ENCODE measurements at places on chromosomes 6 and 20.
A peak's percentile ranks its signal among the peaks of the same experiment; 100 is the strongest.

- no peak for DNase-seq
Observed at GRCh38 chr20:63855363-63856097, 5.8 kb upstream of the ABHD16B start.

DNA sequence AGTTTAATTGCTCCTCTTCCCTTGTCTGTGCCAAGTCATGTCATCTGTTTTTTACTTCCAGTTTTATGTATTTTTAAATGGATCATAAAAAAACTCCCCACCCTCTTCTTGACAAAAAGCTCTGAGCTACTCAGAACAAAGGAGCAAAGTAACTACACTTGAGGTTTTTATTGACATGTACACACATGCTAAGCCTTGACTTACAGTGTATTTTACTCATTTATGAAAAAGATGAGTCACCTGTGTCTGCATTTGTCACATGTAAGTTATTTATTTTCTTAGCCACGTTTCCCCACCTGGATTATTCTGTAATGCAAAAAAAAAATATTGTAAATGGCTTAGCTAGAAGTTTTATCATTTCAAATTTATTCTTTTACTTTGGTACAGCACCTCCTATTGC, 628.8 kb upstream of the SLC35B3 start:
- peak; percentile 1 for DNase-seq

DNA sequence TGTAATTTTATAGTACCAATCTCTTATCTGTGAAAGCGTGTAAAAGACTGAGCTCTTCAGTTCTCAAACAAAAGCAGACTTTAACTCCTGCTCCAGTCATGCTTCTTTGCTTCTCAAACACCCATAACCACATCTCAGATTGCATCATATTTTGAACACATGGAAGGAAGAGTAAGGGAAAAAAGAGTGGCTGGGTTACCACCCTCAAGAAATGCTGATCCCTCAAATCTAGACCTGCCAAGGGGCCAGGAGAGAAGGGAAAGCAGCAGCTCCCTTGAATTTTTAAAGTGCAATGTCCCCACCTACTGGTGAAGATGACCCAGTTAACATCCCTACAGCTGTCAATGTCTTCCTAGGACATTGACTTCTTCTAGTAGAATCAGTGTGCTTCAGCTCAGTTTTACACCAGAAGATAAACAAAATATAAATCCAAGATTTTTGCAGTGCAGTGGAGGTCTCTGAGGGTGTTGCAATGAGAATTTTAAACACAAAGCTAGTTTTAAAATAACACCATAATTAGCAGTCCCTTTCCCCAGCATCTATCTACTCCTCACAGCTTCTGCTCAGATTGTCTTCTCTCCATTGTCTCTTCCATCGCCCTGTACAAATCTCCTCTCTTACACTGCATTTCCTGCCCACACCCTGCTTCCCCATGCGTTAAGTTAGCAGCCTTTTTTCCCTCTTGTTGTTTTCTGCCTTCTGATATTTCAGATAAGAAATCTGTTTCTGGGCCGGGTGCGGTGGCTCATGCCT, 22.6 kb upstream of the HLA-DQB2 start:
- peak; percentile 76 for DNase-seq

GRCh38 chr6:139625081-139625939, 250.9 kb upstream of the CITED2 start:
- DNase-seq: no peak

DNA sequence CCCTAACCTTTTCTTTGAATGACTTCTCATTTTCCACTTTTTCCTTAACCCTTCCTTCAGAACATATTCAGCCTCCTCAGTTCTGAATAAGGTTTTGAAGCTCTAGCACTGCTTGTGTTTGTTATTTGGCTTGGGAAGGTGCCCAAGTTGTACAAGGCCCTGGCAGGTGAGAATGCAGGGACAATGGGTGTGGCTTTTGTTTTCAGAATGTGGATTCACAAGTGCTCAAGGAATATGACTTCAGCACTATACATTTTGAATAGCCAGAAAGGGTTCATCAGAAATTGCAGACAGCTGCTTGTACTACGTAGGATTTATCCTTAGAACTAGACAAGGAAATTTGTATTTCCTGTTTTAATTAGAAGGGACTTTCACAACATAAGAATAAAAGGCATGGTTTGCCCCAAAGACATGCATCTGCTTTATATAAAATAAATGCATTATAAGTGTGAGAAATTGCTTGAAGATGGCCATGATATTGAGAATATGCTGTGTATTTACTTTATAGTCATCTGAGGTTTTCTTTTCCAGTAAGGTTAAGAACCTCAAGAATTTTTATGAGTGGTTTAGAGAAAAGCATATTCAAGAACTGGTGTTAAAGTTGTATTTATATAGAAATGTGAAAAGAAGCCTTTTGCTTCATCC, 29.3 kb upstream of the PRDM1 start:
- DNase-seq: no peak

DNA sequence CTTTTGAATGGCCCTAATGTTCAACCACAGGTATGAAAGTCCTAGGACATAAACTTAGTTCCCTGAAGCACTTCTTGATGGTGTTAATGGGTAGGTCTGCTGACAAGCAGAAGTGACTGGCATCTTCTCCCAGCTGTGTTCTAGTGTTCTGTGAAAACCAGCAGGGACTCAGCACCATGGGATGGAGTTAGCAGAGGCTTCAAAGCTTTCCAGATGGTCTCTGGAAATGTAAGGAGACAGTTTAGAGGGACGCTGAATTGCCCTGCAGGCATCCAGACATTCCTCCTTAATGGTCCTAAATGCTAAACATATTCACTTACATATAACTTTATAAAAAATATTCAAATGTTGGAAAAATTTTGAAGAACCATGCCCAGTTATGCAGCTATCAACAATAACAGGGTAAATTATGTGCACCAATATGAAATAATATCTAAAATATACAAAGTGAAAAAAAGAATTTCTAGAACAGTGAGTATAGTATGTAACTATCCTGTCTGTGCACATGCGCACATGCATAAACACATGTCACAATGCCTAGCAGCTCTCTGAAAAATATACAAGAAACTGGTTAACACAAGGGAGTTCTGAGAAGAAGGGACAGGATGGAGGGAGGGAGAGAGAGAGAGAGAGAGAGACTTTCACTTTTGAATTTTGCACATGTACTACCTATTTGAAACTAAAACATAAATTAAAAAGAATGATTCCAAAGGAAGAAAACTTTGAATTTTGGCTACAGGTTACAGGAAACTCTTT, 87.2 kb downstream of the PRDM1 start:
- no peak for DNase-seq

- no peak for DNase-seq
Observed at GRCh38 chr6:105824732-105825131, 261.4 kb upstream of the PRDM1 start.

- DNase-seq: no peak
Observed at GRCh38 chr20:40632346-40632976, 56.6 kb downstream of the MAFB start.

DNA sequence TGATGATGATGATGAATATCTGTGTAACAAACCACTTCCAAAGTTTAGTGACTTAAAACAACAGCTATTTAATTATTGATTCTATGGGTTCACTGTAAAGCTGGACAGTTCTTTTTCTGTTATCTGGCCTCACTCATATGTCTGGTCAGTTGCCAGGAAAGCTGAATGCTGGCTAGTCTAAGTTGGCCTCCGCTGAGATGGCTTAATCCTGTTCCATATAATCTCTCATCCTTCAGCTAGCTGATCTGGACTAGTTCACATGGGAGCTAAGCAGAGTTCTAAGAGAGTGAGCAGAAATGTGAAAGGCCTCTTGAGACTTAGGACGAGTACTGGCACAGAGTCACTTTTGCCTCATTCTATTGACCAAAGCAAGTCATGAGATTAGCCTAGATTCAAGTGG, 334.7 kb upstream of the FLRT3 start:
- DNase-seq: no peak

- no peak for DNase-seq
Observed at GRCh38 chr6:90467546-90467945, 119.3 kb downstream of the MAP3K7 start.

GRCh38 chr6:132084811-132085509, 133.8 kb upstream of the CCN2 start:
- no peak for DNase-seq

DNA sequence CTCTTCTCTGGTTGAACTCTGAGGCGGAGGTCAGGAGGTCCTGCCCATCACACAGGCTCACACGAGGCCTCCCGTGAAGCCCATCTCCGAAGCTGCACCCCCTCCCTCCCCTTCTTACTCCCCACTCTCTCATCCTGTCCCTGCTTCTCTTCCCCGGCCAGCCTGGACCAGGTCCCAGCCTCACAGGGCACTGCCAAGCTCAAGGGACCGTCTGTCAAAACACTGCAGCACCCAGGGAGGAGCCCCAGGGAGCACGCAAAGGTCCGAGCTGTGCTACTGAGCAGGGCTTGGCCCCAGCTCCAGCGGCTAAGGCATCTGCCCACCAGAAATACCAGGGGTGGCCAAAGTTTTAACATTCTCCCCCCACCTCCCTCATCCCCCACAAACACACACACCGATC, 70.0 kb downstream of the PSMG4 start:
- DNase-seq: no peak

GRCh38 chr6:166719019-166719418, 92.0 kb upstream of the RPS6KA2 start:
- no peak for DNase-seq

GRCh38 chr20:60529149-60529548, 570.9 kb downstream of the CDH26 start:
- DNase-seq: no peak

DNA sequence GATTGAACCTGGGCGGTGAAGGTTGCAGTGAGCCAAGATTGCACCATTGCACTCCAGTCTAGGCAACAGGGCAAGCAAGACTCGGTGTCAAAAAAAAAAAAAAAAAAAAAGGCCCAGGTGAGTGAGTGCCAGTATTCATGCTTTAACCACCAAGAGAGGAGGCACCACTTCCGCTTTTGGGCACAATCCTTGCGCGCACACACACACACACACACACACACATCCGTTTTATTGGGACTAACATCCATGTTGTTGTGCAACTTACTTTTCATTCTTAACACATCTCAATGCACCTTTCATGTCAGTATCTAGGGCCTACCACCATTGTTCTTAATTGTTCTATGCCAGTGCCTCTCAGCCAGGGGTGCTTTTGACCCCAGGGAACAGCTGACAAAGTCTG, 263.0 kb downstream of the CDC5L start:
- no peak for DNase-seq

DNA sequence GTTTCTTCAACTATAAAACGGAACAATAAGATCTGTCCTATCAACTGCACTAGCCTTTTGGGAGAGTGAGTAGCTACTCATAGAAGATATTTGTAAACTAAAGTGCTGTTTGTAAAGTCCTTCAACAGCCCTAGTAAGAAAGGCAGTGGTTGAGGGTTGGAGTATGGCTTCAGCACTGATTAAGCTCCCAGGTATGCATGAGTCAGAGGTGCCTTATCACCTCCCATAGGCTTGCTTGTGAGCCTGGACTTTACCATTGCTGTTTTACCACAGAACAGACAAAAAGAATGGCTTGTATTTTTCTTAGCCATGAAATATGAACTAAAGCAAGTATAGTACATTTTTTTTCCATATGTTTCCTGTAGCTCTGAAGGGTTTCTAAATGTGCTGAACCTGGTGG, 44.1 kb downstream of the SAMD3 start:
- DNase-seq: peak; percentile 73

GRCh38 chr20:45366631-45367030, 3.7 kb downstream of the SYS1 start:
- no peak for DNase-seq

DNA sequence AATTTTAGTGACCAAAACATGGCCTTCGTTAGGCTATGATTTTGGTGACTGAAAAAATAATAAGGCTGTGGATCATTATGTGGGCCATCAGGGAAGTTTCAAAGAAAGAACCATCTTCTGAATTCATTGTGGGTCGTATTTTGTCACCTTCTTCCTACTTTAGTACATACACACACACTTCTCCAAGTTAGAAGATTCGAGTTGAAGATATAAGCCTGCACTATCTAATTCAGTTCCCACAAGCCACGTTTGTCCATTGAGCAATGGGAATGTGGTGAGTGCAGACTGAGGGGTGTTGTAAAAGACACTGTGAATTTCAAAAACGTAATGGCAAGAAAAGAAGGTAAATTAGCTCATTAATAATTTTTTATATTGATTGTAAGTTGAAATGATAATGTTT, 766.0 kb downstream of the KIF16B start:
- no peak for DNase-seq

GRCh38 chr6:110013386-110013785, 35.3 kb downstream of the GPR6 start:
- no peak for DNase-seq

DNA sequence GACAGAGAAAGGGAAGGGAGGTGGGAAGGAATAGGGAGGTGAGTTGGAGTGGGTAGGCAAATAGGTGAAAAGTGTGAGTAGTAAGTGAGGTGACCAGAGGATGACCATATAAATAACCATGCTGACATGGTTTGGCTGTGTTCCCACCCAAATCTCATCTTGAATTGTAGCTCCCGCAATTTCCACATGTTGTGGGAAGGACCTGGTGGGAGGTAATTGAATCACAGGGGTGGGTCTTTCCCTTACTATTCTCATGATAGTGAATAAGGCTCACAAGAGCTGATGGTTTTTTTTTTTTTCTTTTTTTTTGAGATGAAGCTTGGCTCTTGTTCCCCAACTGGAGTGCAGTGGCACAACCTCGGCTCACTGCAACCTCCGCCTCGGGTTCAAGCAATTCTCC, 21.5 kb upstream of the SMIM13 start:
- no peak for DNase-seq

DNA sequence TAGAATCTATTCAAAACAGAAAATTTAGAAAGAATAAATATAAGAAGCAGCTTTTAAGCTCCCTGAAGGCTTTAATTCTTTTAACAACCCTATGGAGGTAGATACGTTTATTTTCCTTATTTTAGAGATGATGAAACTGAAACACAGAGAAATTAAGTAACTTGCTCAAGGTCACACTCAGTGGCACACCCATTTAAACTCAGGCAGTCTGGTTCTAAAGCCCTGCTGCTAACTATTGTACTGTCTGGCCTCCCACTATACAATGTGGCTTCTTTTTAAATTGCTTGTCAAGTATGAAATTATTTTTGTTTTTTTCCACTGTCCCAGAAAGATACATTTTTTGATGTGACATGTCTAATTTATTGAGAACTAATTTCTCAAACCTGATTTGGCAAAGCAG, 55.7 kb downstream of the FAM217A start:
- no peak for DNase-seq

GRCh38 chr6:4322846-4323309, 187.5 kb upstream of the ECI2 start:
- no peak for DNase-seq

DNA sequence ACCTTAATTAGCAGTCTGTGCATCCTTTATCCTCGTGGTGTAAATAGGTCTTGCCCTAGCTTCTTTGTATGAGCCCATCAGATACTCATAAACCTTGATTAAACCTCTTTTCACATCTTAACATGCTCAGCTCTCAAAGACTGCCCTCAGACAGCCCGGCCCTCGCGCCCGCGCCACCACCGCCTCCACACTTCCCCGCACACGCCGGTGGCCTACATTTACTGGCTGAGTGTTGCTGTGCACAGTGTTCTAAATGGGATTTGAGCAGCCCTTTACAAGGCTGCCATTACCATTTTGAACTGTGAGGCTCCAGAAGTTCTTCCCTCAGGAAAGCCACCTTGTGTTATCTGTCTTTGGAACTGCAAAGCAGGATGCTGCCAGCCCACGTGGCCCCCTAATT, 63.0 kb upstream of the INSM1 start:
- DNase-seq: no peak

Data from RKO (cell line).